HT-29 (cell line): ENCODE measurements at places on chromosomes 5 and 9. TPM values are rescaled to one million over a fixed set of nuclear protein-coding genes. Genes with fewer than 3 reads are reported as not detected.

CDC20B gene
- not detected in 2 replicates for total RNA-seq

GRCh38 chr5:62306896-62307689 is 1.1 kb downstream of the KIF2A start:
- DNase-seq: peak; percentile 47

SLC22A4 gene
- 0.20 and 0.26 TPM in 2 replicates for total RNA-seq

LRRC8A gene
- total RNA-seq: 39.5 and 43.2 TPM in 2 replicates

GRCh38 chr5:67963789-67964519 is 251.6 kb upstream of the PIK3R1 start:
- DNase-seq: peak; percentile 93

SPATA31D1 gene
- total RNA-seq: not detected in 2 replicates

- DNase-seq: peak; percentile 55
Observed at GRCh38 chr9:34430843-34431437, 27.4 kb downstream of the FAM219A start.

- no peak for DNase-seq
Observed at GRCh38 chr5:60972231-60972630, 27.2 kb downstream of the NDUFAF2 start.

CER1 gene
- total RNA-seq: not detected in 2 replicates

GRCh38 chr9:98942906-98943681 is 613 bp upstream of the COL15A1 start:
- DNase-seq: no peak

GRCh38 chr9:113807173-113808061 is 68.7 kb upstream of the ZNF618 start:
- peak; percentile 52 for DNase-seq

PNPLA7 gene
- total RNA-seq: 0.60 and 0.94 TPM in 2 replicates

CTXN3 gene
- not detected in 2 replicates for total RNA-seq

OCLN gene
- total RNA-seq: 25.6 and 43.6 TPM in 2 replicates

- no peak for DNase-seq
Observed at GRCh38 chr5:170142196-170142595, 36.5 kb downstream of the FOXI1 start.

DNA sequence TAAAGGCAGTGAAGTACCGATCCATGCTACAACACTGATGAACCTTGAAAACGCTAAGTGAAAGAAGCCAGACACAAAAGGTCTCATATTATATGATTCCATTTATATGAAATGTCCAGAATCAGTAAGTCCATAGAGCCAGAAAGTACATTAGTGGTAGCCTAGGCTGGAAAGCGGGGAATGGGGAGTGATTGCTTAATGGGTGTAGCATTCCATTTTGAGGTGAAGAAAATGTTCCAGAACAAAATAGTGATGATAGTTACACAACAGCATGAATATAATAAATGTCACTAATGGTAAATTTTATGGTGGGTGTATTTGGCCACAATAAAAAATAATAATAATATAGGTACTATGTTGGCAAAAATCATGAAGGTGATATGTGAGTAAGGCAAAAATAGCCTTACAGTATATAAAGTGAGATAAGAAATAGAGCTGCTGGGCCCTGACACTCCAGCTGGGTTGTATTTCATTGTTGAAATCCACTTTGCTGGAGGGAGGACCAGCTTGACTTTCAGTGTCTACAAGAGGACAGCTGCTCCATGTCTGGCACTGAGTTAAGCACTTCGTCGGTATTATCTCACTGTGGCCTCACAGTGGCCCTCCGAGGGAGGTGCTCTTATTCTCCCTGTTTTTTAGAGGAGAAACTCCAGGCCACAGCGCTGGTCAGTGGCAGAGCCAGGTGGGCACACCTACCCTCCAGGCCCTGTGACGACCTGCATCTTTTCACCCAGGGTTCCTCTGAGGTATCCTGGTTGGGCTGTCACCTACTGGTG is 22.4 kb upstream of the ANGPTL2 start:
- DNase-seq: no peak

GRCh38 chr5:133373121-133373870 is 239.0 kb downstream of the FSTL4 start:
- DNase-seq: no peak

GRCh38 chr5:136046246-136046645 is 17.5 kb downstream of the TGFBI start:
- no peak for DNase-seq

GARIN3 gene
- not detected in 2 replicates for total RNA-seq
